Islet precursor cell (in vitro differentiated cells): ENCODE measurements at places on chromosomes 7 and 10.

- no peak for DNase-seq
Observed at GRCh38 chr7:111138586-111138985, 47.7 kb downstream of the LRRN3 start.

- no peak for DNase-seq
Observed at GRCh38 chr10:33215154-33215553, 119.3 kb downstream of the NRP1 start.

DNA sequence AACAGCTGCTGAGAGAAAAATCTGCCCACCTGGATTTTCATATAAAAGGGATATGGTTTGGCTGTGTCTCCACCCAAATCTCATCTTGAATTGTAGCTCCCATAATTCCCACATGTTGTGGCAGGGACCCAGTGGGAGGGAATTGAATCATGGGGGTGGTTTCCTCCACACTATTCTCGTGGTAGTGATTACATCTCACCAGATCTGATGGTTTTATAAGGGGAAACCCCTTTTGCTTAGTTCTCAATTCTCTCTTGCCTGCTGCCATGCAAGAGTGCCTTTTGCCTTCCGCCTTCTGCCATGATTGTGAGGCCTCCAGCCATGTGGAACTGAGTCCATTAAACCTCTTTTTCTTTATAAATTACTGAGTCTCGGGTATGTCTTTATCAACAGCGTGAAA is 20.8 kb upstream of the MKI67 start:
- DNase-seq, result no peak

DNA sequence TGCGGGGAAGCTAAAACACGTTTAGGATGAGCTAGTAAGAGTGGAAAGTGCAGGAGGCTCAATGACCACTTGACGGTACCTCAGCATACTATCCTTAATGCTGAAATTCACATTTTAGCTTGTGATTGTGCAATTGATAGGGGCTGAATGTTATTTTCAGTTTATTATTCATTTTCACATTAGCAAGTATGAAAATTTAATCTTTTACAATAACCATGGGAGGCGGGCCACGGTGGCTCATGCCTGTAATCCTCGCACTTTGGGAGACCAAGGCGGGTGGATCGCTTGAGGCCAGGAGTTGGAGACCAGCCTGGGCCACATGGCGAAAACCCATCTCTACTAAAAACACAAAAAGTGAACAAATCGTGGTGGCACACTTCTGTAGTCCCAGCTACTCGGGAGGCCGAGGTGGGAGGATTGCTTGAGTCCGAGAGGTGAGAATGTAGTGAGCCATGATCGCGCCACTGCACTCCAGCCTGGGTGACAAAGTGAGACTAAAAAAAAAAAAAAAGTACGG is 22.0 kb upstream of the ANLN start:
- DNase-seq, result no peak

- no peak for DNase-seq
Observed at GRCh38 chr10:124094419-124094785, 1.0 kb upstream of the CHST15 start.

GRCh38 chr7:158355456-158356065 is 232.1 kb downstream of the PTPRN2 start:
- DNase-seq, result no peak

DNA sequence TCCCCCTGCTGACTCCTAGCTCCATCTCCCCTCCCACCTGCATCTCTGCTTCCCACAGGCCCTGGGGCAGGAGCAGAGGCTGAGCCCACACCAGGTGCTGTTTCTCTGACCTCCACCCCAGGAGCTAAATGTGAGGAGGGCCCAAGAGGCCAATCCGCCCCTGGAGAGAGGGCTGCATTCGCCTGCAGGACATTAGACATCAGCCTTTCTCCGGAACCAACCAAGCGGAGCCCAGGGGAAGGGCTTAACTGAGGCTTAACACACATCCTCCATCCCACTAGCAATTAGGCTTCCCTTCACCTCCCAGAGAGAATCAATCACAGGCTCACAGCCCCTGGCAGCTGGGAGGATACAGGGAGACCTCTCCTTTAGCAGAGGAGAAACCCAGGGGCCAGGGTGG is 50.5 kb downstream of the SH3PXD2A start:
- peak; percentile 84 for DNase-seq

GRCh38 chr7:80720146-80720545 is 81.7 kb downstream of the CD36 start:
- DNase-seq, result no peak

GRCh38 chr10:21505711-21506278 is 19.7 kb downstream of the SKIDA1 start:
- no peak for DNase-seq

DNA sequence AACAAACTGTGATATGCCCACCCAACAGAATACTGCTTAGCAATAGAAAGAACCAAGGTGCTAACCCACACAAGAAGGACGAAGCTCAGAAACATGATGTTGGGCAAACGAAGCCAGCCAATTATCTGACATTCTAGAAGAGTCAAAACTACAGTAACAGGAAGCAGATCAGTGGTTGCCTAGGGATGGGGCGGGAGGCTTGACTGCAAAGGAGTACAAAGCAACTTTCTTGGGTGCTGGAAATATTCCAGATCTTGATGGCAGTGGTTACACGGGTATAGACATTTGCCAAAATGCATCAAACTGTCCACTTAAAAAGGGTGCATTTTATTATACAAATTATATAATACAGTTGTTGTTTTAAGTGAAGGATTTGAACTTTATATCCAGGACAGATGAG is 41.1 kb upstream of the RET start:
- DNase-seq, result no peak
